Activated CD4-positive, CD25-positive, alpha-beta regulatory T cell treated with anti-CD3 and anti-CD28 coated beads, Interleukin-2, amount 50 U/mL, for 16 hours (primary cell): ENCODE measurements at places on chromosomes 4 and X.

DNA sequence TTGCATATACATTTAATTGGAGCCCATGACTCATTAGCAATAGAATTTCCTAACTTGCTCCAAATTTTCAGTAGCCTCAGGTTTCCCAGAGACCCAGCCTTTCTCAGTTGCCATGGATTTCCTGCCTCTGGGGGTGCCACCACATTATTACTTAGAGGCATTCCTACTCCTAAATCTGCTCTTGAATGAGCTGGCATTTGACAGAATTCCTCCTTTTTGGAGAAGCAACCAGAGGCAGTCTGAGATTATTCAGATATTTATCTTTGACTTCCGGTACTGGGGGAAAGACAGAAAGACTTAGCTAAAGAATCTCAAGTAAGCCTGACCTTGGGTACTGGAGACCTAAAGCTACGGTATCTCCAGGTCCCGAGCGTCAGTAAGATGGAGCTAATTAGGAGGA, 76.3 kb downstream of the DCHS2 start:
- no peak for DNase-seq

GRCh38 chr4:60450054-60450453, 750.1 kb upstream of the ADGRL3 start:
- no peak for DNase-seq

- no peak for DNase-seq
These were observed 285.2 kb upstream of the GATB start for GRCh38 chr4:152045807-152046571.

DNA sequence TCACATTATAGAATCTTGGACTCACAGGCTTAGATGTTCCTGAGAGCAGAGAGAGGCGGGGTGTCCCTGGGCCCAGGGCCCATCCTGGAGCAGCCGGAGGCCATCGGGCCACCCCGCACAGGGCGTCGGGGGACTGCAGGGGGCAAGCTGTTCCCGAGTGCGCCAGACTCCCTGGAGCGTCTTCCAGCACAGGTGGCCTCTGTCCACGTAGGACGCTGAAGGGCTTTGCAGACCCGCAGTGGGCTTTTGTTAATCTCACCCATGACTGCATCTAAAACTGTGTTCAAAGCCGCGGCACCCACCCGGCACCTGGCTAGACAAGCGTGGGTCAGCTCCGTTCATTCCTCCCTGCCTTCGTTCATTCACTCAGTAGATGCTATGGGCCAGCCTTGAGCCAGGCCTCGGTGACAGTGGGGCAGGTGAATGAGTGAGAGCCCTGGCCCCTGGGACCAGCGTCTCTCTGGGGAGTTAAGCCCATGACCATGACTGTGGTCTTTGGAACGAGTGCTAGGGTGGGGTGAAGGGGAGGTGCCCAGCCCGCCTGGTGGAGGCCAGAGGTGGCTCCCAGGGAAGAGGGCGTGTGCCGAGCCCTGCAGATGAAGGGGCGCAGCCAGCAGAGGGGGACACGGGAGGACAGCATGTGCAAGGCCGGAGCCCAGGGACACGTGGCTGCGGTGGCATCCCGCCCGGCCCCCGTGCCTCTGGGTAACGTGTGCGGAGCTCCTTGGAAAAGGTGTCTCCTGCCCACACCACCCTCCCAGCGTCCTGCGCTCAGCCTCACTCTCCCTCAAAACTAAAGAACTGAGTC, 98.3 kb downstream of the HMX1 start:
- DNase-seq: no peak

DNA sequence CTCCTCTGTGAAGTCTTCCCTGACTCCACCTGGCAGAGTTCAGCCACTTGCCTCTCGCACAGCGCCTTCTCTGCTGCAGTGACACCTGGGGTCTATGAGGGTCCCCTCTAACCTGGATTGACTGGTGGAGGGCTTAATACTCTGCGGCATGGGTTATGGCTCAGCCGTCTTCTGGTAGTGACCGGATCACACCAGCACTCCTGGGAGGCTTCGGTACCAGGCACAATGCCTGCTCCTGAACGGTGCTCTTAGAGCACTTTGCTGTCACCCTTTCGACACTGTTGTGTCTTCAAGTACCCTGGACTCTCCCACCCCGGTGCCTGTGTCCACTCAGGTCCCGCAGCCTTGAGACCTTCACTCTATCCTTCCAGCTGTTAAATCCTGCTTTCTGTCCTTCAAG, 50.0 kb downstream of the C4orf50 start:
- DNase-seq: no peak

DNA sequence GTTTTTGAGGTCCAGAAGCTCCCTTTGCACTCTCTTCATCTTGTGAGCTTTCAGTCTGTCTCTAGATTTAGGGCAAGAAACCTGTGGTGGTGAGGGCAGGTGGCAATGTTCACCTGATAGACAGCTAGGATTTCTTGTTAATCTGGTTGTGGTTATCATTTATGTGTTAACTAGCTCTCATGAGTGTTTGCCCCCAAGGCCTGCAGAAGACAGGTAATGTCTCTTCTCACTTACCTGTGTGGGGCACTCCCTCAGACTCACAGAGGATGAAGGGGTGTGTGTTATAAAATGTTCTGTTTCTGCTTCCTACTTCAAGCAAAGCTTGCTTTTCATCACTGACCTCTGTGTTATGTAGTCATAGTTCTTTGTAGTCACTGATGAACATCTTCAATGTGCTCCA, 17.8 kb downstream of the EGF start:
- no peak for DNase-seq

DNA sequence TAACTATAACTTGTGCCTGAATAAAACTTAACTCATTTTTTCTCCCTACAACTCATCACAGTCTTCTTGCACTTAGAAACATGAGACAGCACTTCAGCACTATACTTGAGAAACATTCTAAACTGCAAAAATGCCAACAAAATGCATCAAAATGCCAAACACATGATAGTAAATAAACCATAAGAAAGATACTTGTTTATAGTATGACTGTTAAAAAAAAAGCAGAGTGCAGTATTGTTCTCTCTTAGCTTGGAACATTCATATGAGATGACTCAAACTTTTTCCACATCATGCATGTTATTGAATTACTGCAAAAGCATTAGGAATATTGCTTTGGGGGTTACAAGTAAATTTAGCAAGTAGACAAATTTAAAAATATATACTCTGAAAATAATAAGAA, 135.7 kb upstream of the ANXA10 start:
- no peak for DNase-seq

GRCh38 chr4:53790286-53790685, 199.0 kb upstream of the LNX1 start:
- no peak for DNase-seq

- DNase-seq: no peak
These were observed 290.2 kb downstream of the USP46 start for GRCh38 chr4:52368895-52369294.

DNA sequence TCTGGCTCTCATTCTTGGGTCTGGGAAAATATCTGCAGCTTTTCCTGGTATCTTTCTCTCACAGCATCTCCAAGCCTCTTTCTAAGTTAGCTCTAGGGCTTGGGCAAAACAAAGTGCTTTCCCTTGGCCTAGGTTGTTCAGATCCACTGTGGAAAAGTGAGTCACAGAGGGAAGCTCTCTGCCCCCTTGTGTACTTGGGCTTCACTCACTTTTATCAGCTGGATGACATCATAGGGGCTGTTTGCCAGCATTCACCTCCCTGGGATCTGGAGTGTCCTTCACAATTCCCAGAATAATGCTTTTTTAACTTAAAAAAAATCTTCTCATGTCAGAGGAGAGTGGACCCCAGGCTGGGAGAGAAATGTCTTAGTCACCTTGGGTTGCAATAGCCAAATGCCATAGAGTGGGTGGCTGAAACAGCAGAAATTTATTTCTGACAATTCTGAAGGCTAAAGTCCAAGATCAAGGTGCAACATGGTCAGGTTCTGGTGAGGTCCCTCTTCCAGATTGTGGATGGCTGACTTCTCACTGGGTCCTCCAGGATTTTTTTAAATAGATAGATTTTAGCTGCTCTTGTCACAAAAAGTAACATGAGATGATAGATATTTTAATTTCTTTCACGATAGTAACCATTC, 247.8 kb downstream of the SH2D1A start:
- DNase-seq: no peak

DNA sequence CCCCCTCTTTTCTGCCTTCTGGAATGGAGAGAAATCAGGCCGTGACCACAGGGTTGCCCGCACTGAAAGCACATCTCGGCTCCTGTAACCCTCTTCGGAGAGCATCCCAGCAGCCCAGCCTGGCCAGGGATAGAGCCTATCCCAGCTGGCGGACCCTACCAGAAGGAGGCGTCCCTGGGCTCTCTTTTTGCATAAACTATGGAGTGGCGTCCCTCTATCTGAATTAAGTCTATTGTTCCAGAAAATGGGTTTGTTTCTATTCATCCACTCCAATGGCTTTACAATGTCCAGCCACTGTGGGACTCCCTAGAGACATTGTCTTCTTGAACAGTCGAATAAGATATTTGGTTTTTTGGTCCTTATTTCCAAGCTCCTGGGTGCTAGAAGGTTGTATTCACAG, 689 bp upstream of the NHSL2 start:
- DNase-seq: no peak

DNA sequence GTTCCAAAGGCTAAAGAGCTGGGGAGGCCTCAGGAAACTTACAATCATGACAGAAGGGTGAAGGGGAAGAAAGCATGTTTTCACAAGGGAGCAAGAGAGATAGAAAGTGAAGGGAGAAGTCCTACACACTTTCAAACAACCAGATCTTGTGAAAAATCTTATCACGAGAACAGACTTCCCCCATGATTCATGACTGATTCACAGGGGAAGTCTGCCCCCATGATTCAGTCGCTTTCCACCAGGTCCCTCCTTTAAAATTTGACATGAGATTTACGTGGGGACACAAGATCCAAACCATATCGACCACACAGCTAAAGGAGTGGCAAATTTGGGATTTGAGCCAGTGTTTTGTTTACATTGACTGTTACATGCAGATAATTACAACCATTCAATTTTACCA, 971.1 kb upstream of the HS3ST1 start:
- no peak for DNase-seq

DNA sequence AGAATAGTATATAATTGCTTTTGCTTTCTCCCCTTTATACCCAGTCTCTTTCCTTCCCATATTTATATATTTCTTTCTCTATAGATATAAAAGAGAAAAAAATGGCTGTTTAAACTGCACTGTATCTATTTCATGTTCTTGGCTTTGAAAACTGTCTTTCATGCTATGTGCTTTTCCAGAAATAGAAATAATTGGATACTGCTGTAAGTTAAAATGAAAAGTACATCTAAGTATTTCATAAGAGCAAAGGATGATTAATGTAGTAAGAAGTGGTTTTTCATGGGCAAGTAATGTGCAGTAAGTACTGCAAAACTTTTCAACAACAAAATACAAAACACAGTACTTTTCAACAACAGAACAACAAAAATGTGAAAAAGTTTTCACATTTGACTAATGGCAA, 237.9 kb downstream of the SNCA start:
- DNase-seq: no peak

DNA sequence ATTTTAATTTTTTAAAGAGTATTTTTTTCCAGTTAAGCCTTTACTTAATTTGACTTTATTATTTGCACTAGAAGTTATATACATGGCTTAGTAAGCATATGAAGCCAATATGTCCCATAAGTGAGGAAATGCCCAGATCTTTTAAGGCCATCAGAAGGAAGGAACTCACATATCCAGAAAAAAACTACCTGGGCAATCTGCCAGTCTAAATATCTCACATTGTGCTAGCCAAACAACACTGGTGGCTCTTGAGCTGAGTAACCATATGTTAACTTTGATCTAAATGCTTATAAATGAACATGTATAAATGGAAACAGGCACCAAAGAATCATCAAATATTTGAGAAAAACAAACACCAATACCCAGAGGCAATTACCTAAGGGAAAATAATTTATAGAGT, 138.6 kb upstream of the APOOL start:
- no peak for DNase-seq

DNA sequence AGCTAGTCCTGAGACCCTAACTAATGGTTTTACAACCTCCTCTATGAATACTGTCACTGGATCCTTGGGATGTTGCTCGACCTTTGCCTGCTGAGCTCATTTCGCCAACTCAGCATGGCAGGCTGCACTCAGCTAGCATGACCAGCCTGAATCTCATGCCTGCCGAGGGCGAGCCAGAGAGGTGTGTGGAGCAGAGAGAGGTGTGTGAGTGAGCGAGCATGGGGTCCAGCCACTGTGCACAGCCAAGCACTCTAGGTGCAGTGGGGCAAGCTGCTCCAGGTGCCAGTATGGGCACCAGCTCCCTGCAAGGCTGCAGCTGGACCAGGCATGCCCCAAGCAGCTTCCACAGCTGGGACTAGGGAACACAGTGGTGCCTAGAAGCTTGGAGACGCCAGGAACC, 410.9 kb downstream of the PCDH10 start:
- DNase-seq: no peak

GRCh38 chr4:122783301-122784215, 43.1 kb upstream of the FGF2 start:
- no peak for DNase-seq

DNA sequence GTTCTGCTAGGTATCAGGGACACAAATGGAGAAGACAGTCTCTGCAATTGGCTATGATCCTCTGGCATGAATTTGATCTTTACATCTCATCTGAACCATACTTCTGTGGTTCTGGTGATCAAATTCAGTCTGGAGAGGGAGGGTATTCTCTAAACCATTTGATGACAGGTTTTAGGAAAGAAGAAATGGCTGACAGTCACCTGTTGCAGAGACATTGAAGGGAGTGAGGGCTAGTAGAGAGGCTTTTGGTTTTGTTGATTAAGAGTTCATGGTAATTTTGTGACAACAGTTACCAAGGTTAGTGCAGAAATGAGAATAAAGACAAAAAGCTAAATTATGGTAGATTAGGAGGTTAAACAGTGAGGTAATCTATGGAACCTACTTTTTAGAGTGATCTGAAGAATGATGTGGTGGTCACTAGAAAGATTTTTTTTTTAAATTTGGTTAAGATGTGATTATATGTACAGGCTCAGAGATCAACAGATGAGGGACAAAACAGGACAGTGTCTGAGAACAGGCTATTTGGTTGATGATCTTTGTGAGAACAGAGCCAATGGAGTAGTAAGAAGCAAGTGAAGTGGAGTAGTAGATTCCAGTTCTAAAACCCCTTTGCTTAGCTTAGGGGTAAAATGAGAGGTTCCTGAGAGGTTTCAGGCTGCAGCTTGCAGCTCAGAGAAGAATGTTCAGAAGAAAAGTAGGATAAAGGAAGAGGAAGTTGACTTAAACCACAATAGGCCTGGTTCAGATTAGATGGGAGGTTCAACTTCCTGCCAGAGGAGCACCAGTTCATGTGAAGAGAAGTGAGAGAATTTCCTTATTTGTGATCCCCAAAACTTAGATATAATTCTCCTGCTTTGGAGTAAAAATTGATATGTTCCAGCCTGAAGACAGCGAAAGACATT, 34.7 kb downstream of the VSIG4 start:
- no peak for DNase-seq

DNA sequence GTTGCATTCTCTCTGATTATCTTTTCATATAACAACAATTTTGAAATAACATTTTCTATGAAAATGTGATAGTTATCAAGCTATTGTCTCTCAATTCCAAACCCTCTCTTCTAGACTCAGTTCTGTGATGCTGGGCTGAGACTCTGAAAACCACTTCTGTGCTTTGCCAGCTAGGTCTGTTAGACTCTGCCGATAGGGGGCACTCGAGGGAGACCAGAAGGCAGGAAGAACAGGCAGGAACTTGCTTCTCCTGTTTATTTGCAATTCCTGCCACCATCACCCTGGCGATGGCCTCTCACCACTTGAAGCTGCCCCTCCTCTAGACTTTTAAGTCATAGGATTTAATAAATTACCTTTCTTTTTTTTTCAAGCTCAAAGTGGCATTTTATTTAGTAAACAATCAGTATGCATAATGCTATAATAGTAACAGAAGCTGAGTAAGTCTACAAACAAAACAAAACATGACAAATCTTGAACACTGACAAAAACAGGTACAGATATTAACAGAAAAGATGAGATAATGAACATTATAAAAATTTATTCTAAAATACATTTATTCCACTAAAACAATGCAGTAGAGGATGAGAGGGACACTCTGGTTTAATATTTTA, 49.7 kb downstream of the RASL11B start:
- peak; percentile 31 for DNase-seq
